ENCODE measurements at places on chromosomes 12 and 14. TPM values are rescaled to one million over a fixed set of nuclear protein-coding genes. Genes with fewer than 3 reads are reported as not detected.

The BIN2 gene
- total RNA-seq, result 104 TPM

The KRT75 gene
- not detected for total RNA-seq

DNA sequence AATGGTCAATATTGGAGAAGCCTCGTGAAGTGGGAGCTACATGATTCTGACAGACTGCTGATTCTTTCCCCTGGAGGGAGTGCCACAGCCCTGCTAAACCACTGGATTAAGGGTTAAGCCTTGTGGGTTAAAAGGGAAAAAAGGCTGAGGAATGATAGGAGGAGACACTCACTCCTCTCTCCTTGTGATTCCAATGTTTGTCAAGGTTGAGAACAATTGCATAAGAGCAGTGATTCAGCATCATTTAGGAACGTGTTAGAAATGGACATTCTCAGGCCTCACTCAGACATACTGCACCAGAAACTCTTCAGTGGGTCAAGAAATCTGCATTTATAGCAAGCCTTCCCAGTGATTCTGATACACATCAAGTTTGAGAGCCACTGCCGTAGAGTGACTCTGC is 87.8 kb upstream of the GZMB start:
- DNase-seq, result no peak

DNA sequence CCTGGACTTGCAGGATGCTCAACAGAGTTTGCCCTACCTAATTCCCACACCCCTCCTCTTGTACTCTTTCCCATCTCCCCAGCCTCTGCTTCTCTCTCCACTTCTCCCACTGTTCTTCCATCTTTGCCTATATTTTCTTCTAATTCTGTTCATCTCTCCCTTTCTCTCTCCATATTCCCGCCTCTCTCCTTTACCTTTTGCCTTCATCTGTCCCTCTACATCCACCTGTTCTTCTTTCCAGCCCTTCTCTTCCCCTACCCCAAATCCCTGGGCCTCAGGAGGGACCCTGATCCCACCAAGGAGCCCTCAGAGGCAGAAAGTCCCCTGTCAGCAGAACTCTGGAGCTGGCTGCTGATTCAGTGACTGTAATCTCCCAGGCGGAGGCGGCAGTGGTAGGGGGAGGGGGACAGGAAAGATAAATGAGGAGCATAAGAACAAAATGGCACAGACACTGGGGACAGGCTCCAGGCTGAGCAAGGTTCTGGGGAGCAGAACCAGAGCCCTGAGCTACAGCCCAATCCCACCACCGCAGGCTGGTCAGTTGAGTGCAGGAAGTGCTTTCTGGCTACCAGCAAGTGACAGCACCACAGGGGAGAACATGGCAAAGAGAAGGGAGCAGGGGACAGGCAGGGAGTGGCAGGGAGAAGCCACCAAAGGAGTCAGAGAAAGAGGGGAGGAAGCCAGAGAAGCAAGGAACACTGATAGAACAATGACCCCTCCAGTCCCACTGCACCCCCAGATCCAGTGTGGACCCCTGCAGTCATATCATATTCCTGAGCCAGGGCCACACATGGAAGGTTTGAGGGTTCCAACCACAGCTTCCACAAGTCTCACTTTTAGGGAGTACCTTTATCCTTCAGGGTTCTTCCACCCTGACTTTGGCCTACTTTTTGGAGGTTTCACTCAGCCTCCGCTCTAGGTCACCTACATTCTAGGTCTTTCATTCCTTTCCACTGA is 27.0 kb downstream of the SMUG1 start:
- no peak for DNase-seq

- no peak for DNase-seq
These were observed 461.4 kb downstream of the ZFP36L1 start for GRCh38 chr14:68331426-68331825.

DNA sequence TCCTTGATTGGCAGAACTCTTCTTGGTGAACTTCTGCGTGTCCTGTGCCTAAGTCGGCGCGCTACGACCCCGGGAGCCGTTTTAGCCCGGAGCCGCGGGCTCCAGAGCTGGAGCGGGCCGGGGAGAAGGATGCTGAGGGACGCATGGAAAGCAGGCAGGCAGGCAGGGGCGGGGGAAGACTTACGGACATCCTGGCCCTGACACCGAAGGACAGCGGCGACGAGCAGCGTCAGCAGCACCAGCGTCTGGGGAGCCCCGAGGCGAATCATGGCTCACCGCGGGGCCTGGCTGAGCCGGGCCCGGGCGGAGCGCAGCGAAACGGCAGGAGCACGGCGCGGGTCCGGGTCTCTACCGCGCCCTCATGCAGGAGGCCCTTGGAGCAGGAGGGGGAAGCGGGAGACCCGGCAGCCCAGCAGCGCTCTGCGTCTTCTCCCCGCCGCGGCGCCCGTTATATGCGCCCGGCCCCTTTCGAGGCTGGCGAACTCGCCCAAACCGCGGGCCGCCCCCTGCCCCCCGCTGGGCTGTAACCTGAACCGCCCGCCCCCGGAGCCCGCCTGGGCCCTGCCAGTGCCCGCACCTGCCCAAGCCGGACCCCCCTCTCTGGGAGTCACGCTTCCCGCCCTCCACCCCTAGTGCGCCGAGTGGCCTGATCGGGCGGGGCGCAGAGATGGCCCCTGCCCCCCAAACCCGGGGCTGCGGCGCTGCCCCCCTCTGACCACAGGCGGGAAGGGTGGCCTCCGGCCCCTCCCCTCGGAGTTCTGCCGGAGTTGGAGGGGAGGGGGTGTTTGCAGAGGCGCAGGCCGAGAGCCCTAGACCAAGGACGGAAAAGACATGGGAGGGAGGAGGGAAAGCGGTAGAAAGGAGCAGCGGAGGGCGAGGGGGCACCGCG is at the start of gene COL2A1:
COL2A1 (minus strand) TSS at position 424 of the 889 bp plus-strand sequence; CDS start at position 269, 155 bp downstream.
- DNase-seq, result peak; percentile 46

- no peak for DNase-seq
These were observed 6.3 kb downstream of the GON7 start for GRCh38 chr14:93200553-93200952.

DNA sequence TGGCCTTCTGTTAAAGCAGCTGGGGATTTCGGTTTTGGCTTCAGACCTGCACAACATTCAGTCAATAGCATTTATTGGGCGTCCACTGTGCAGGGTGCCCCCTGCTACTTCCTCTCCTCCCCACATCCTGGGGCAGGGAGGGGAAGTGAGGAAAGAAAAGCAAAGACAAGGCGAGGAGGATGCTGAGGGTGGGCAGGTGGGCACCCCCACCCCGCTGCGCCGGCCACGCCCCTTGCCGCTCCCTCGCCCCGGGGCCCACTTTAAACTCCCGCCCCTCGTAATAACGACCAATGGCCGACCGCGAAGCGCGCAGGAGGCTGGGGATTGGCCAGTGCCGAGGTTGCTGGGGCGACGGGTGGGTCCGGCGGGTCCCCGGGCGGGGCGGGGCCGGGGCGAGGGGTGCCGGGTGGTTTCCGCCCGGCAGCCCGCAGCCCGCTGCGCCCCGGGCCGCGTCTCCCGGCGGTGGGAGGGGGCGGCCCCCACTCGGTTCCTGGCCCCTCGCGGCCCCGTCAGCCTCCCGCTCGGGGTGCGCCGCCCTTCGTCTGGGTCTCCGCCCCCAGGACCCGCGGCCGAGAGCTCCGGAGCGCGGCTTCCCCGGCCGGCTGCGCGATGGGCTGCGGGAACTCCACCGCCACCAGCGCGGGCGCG is at the start of gene C12orf75:
C12orf75 (plus strand) TSS at position 409 of the 648 bp plus-strand sequence; CDS start at position 610, 201 bp downstream.
- peak; percentile 93 for DNase-seq

- DNase-seq, result no peak
These were observed 26.5 kb downstream of the BCL7A start for GRCh38 chr12:122048151-122048550.
